ENCODE measurements at places on chromosomes 12 and 14.

DNA sequence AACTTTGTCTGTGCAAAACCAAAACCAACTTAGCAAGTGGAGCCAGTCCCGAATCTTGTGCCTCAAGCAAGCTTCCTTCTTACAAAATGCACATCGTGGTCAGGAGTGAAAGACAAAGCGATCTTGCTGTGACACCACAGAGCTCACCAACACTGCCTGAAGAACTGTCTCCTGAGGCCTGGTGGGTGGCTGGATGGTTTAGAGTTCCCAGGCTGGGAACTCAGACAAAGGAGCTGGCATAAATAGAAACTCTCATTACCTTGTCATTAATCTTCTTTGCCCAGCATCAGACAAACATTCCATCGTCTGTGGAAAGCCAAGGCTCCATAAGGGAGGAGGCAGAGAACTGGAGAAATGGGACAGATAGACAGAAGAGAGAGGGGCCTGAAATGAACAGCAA lies 144.8 kb downstream of the KCNA5 start:
- DNase-seq = no peak

DNA sequence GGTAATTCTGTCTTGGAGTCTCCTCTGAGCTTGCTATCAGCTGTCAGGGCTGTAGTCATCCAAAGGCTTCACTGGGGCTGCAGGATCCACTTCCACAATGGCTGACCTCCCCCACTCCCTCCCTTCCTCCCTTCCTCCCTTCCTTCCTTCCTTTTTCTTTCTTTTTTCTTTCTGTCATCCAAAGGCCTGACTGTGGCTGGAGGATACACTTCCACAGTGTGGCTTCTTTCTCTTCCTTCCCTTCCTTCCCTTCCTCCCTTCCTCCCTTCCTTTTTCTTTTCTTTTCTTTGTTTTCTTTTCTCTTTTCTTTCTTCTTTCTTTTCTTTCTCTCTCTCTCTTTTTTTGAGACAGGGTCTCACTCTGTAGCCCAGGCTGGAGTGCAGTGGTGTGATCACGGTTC lies 30.6 kb downstream of the ARF6 start:
- no peak for DNase-seq

DNA sequence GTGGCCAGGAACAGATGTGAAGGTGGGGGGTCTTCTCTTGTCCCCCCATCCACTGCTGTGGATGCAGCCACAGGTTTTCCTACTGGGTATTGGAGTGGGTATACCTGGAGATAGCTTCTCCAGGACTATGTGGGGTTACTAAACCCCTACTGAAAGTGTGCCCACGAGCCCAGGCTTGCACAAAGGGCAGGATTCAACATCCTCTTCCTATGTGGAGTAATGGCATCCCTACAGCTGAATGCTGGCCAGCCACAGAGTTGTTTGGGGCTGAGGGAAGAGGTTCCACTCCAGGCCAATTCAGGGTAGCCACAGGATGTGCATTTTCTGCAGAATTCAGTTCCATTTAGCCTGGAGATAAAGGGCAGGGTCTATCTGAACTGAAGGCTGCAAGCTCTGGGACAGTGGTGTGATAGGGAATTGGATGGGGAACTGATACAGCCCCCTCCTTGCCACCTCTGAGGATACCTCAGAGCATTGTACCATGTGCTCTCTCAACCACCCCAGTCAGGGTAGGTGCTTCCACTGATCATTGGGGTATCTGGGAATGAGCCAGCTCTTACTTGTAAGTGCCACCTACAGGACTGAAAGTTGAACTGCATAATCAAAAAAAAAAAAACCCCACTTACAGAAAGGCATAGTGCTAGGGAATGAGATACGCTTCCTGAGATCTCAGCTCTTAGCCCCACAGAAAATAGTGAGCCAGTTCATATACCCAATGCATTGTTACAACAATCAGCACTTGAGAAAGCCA lies 187.1 kb downstream of the KITLG start:
- DNase-seq = no peak

DNA sequence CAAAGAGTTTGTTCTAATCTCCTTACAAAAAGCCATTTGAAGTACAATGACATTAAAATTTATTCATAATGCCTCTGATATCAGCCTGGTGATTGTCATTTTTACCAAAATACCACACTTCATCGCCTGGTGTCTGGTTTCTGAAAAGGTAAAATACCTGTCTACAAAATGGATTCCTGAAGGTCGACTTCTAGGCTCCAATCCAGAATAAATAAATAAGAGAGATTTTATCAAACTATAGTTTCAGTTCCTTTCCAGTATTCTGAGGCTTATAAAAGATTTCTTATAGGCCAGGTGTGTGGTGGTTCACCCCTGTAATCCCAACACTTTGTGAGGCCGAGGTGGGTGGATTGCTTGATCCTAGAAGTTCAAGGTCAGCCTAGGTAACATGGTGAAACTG lies 340.7 kb downstream of the SLC16A7 start:
- no peak for DNase-seq
